ENCODE measurements at places on chromosomes 5 and 9.
A peak's percentile ranks its signal among the peaks of the same experiment; 100 is the strongest.

GRCh38 chr9:37988041-37988440 is 81.0 kb downstream of the SHB start:
- DNase-seq, result no peak

- no peak for DNase-seq
These were observed 97.4 kb downstream of the NR3C1 start for GRCh38 chr5:143306040-143306439.

- no peak for DNase-seq
These were observed 28.4 kb downstream of the CSF1R start for GRCh38 chr5:150057996-150058395.

DNA sequence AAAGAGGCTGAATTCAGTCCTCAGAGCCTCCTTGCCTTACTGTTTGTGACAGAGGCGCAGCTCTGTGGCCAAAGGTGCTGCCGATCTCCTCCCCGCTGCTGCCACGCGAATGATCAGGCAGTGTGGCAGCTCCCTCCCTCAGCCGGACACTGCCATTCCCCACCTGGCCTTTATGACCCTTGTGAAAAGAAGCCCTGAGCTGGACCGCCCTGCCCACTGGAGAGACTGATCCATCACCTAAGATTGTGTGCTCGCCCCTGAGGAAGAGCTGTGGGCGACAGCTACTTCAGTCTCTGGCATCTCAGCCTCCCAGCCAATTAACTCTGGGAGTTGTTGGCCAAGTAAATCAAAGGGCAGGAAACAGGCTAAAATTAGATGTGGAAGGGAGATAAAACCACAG is 90.9 kb downstream of the CARTPT start:
- no peak for DNase-seq

GRCh38 chr9:78669591-78669990 is 372.7 kb downstream of the PSAT1 start:
- DNase-seq, result no peak

GRCh38 chr5:139399501-139400121 is 4.3 kb downstream of the SPATA24 start:
- no peak for DNase-seq

GRCh38 chr5:102753889-102754766 is 977 bp upstream of the PAM start:
- DNase-seq, result no peak

- DNase-seq, result no peak
These were observed 37.8 kb upstream of the UNC5A start for GRCh38 chr5:176772271-176773210.

DNA sequence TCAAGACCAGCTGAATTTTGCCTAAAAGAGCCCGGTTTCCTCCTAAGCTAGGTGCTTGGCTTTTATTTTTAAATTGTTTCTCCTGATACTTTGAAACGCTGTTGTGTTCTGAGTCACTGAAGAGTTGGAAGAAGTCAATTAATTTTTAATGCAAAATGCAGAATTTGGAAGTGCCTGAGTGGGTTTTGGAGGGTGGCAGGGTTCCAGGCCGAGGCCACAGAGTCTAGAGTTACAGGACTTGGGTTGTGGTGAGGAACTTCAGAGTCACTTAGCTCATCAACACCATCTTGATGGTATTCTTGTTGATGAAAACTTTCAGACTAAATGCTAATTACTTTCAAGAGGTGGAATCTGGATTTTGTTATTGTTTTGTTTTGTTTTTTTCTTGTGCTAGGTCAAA is 130.6 kb downstream of the PDZD2 start:
- no peak for DNase-seq

DNA sequence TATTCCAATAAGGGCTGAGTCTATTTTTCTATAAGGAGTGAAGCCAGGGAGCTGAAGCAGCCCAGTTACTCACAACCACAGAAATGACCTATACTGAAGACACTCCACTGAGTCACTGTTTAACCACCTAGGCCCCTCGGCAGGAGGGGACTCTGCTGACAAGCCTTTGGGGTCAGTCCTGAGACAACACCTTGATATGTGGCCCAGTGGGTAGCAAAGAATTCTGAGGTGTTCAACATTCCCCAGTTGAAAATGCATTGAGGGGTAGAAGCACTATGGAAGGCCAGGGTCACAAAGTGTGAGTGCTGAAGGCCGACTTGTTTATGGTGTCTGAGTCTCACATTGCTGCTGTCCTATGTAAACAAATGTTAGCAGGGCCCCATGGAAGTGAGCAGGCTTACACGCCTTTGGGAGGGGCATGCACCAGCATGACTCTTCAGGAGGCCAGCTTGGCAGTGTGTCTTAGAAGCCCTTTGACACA is 112.6 kb upstream of the NFIL3 start:
- DNase-seq, result no peak

GRCh38 chr5:158922816-158923215 is 176.9 kb downstream of the EBF1 start:
- DNase-seq, result no peak

DNA sequence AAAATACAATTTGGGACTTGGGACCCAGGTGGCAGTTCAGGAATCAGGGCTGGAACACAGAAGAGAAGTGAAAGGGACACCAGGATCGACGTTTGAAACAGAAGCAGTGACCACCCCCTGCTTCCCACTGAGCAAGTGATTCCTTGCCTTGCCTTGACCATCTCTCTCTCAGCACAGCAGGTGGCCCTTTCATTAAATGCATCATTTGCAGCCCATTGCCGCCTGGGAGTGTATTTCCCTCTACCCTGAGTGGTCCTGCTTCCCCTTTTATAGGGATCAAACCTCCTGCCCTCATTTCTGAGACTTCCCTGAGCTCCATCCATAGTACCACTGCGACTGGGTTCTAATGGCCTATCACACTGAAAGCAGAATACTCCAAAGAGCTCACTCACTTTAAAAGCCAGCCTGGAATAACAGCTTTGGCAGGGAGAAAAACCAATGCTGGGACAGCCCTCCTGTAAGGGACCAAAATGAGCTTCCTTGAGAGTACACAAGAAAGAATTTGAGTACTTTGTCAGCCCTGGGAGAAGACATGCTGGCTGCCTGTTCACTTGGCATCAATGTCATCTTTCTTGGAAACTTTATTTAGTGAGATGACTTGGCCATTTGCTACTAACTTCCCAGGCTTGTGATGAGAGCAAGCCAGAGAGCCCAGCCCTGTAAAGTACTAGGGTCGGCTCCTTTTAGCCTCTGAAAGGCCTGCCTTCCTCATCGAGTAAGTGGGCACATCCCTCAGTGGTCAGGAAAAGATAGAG is 149.7 kb downstream of the SLIT3 start:
- no peak for DNase-seq

GRCh38 chr5:135565725-135566421 is 12.9 kb downstream of the CXCL14 start:
- DNase-seq, result peak; percentile 72

- DNase-seq, result no peak
These were observed 268.1 kb downstream of the EFNA5 start for GRCh38 chr5:107402434-107403227.

DNA sequence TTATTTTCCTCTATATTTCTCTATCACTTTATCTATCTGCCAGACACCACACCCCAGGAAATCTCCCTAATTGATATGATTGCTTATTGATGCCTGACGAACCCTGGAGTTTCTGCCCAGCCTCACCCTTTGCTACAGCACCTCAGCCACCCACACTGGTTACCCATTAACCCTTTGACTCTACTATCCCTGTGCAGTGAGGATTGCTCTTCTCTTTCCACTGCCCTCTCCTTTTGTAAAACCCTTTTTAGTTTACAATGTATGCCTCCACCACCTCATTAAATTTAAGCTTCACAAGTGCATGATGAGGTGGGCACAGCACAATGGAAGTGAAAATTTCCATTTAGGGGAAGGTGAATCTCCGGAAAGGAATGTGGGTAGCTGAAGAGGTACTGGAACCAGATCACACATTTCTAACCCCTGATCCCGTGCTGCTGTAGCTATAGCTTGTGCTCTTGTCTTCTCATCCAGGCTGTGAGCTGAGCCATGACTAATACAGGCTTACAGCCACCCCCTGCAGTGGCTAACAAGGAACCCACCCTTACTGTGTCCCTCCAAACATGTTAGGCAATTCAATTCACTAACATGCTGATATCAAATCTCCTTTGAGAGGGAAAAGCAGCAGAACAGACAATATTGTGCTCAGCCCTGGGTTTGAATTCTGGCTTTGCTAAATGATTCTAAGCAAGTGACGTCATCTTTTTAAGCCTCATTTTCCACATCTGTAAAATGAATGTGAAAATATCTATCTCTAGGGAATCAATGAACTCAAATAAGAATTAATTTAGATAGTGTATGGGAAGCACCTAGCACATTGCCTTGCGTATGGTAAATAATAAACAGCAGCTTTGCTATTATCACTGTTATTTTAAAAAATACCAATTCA is 186.9 kb upstream of the TRIM32 start:
- DNase-seq, result no peak

DNA sequence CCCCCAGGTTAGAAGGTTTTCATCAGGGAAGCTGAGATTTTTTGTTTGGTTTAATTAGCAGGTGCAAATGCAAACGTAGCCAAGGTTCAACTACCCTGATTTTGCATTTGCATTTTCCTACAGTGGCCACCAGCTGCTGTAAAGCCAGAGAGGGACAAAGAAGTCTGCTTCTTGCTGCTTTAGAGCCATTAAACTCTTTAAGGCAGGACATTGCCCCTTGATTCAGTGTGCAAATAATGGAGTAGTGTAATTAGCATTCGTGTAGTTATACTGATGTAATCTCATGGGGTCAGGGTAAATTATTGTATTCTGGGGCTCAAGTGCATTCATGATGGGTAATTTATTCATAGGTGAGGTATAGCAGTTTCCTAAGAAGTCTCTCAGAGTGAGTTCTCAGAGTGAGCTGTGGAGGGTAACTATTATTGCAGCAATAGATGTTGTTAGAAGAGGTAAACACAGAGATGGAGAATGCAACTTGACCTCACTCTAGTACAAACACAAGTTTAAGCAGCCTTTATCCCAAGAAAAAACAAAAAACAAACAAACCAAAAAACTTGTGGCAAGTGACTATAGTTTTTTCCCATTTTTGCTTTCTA is 526.5 kb downstream of the KIF4B start:
- no peak for DNase-seq

- no peak for DNase-seq
These were observed 31.1 kb upstream of the IQGAP2 start for GRCh38 chr5:76371960-76372322.

DNA sequence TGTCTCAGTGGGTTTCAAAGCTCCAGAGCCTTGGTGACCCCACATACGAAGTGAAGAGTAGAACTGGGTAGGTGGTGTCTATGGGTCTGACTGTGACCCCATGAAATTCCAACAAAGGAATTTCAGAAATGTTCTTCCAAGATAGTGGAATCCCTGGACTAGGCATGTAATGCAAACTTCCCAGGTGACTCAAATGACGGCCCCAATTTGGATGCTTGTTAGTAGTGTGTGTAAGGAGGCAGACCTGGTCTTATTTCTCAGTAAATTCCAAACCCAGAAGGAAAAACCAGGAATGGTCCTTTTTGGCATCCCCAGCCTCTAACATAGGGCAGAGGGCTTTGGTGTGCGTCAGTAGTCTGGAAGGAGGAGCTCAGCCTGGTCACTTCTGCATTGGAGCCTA is 43.6 kb upstream of the ABCA1 start:
- no peak for DNase-seq

- peak; percentile 8 for DNase-seq
These were observed 3.1 kb downstream of the OLFM1 start for GRCh38 chr9:135090547-135090946.

DNA sequence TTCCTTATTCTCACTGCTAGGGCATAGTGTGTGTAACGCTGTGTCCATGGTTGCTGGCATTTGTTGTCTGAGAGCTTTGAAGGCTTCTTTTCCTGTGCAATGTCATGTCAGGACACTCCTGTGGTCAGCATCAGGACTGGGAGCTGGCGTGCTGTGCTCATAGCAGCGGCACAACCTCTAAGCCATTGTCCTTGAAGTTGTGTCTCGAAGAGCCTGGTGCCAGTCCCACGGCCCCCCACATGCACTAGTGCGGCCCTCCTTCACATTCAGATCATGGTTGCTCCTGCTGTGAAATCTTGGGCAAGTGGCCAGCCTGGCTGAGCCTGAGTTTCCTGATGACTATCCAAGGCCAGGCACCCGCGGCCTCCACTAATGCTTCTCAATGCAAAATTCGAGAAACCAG is 32.4 kb downstream of the PDZD2 start:
- no peak for DNase-seq

DNA sequence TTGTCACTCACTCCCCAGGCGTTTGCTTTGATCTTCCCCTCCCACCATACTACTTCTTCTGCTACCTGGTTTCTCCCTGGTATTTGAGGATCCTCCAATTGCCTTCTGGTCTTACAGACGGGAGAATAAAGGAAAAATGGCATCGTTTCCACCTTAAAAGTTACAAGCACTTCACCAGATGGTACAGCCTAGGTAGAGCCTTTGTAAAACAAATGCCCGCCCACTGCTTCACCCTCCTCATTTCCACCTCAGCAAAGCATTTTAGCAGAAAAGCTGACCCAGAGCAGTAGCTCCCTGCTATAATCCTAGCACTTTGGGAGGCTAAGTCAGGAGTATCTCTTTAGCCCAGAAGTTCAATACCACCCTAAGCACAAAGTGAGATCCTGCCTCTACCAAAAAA is 5.1 kb upstream of the ANXA2R start:
- no peak for DNase-seq

DNA sequence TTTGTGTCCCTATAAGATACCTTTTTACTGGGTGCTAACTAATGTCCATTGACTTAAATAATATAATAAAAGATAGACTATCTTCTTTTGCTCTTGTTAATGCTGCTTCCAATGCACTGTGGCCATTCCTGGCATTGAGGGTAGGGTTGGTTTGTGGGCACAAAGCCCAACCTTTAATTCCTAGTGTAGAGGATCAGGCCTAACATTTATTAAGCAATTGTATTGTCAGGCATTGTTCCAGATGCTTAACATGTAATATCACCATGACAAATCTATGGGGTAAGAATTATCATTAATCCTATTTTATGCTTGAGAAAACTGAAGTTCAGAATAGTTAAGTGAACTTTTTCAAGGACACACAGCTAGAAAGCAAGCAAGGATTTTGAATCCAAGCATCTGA is 60.4 kb upstream of the GPBP1 start:
- DNase-seq, result no peak

DNA sequence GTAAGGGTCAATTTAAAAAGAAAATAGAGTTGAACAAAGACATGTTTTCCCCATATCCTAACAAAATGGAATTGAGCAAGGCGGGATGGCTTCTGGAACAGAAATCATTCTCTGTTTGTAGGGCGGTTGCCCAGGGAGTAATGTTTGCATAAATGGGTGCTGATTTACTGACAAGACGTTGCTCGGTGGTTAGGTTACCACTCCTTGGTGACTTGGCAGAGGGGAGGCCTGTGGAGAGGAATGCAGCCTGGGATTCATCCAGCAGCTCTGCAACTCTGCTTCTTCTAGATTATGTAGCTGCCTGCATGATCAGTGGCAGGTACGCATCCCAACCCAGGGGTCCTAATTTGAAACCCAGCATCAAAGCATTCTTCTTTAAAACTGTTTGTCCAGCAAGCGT is 200.2 kb downstream of the CFAP90 start:
- no peak for DNase-seq
